ENCODE measurements at places on chromosomes 4 and X. TPM values are rescaled to one million over a fixed set of nuclear protein-coding genes. Genes with fewer than 3 reads are reported as not detected.

DNA sequence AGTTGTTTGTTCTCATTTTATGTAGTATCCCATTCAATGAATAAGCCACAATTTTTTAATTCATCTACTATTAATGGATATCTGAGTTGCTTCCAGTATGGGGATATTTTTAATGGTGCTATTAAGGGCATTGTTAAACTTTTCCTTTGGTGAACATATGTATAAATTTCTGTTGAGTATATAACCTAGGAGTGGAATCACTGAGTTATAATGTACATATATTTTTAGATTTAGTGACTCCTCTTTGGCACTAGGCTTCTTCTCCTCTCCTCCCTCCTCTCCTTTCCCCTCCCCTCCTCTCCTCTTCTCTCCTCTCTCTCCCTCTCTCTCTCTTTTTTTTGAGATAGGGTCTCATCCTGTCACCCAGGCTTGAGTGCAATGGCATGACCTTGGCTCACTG lies 26.4 kb downstream of the RBM47 start:
- DNase-seq = no peak

GRCh38 chrX:54560411-54560810 lies 30.4 kb downstream of the GNL3L start:
- no peak for DNase-seq

Gene CABS1
- not detected for polyA plus RNA-seq

DNA sequence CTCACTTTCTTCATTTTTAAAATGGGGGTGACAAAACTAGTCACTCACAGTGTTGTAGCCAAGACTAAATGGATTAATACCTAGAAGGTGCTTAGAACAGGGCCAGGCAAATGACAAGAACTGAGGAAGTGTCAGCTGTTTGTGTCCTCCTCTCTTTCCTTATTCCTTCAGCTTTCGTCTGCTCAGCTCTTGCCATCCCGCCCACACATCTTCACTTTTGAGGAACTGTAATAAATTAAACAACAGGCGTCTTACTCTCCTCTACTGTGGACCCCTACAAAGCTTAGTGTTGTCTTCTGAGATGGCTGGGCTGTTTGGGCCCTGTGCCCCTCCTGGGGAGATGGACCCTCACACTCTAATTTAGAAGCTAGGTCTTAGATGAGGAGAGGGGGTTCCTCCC lies 2.7 kb downstream of the HPSE start:
- DNase-seq = no peak

Gene PDLIM5
- polyA plus RNA-seq = 303 TPM

GRCh38 chrX:123814343-123814742 lies 45.5 kb upstream of the XIAP start:
- DNase-seq = no peak

- no peak for DNase-seq
Observed at GRCh38 chr4:62899646-62900364, 1509.4 kb downstream of the TECRL start.

GRCh38 chrX:34790026-34790425 lies 132.9 kb upstream of the TMEM47 start:
- DNase-seq = no peak

Gene APBB2
- polyA plus RNA-seq = 33.9 TPM

DNA sequence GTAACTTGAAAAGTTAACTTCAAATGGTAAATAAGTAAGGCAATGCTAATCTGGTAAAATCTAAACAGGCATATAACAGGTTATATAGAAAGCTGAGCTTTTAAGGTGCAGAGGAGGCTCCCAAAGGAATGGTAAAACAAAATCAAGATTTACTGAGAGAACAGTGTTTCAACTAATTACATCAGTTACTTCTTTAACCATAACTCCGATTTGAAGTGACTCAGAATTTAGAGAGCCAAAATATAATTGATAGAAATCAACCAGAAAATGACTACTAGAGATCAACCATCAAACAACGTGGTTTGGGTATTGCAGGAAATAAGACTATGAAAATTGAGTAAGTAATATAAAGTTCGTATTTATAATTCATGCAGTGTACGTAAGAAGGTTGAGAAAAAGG lies 6.9 kb downstream of the G3BP2 start:
- DNase-seq = no peak

GRCh38 chr4:54085284-54085683 lies 14.7 kb upstream of the GSX2 start:
- DNase-seq = no peak

- DNase-seq = no peak
Observed at GRCh38 chrX:68876731-68877130, 47.9 kb downstream of the EFNB1 start.

GRCh38 chr4:113825272-113825671 lies 63.7 kb upstream of the CAMK2D start:
- no peak for DNase-seq

Gene BEX2
- 41.2 TPM for polyA plus RNA-seq

GRCh38 chrX:9131066-9131465 lies 97.1 kb upstream of the FAM9B start:
- no peak for DNase-seq

DNA sequence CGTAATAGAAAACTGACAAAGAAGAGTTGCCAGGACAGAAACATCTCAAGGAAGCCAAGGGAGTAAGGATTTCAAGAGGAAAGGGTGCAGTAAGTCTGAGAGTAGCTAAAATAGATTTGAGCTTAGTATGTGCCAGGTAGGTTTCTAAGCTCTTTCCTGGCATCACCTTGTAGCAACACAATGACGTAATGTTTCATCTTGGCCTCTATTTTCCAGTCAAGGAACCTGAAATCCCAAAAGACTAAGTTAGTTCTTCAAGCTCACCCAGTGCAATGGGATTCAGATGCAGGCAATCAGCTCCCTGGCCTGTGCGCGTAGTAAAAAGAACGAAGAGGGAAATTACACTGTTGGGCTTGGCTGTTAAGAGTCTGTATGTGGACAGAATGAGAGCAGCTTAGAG lies 586.5 kb upstream of the TENM3 start:
- DNase-seq = no peak

DNA sequence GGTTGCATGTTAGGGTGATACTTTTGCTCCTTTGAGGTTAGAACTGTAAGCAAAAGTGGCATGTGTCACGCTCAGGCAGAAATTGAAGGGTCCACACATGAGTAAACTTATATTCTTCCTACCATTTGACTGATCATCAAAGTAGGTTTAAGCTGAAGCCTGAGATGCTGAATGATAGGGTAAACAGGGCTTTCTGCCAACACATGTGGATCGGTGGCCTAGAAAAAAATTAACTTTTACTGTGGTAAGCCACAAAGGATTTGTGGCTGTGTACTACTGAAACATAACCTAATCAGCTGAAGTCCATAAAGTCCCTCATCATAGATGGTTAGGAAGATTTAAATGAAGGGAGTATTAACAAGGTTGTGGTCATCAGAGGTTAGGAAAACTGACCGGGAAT lies 1070.1 kb downstream of the STPG2 start:
- DNase-seq = no peak

Measured in forelimb muscle (tissue), 1 donor.